Activated naive CD4-positive, alpha-beta T cell treated with anti-CD3 and anti-CD28 coated beads, Interleukin-2, amount 10 ng/mL, durations not matched to agents 7 days and 5 days (primary cell): ENCODE measurements at places on chromosomes 7 and 10.
A peak's percentile ranks its signal among the peaks of the same experiment; 100 is the strongest.

DNA sequence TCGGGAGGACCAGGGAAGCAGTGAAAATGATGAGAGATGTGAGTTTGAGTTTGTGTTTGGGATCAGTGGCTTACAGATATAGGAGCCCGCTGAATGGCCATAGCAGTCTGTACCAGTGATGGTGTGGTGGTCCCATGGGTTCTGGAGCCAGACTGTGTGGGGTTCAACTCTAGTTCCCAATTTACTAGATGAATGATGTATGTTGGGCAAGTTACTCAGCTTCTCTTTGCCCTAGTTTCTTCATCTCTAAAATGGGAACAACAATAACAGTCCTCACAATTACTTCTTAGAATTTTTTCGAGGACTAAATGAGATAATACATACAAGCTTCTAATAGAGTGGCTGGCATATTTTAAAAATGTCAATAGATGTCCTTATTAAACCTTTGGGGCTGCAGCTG, 184.4 kb downstream of the WNT2 start:
- no peak for DNase-seq

DNA sequence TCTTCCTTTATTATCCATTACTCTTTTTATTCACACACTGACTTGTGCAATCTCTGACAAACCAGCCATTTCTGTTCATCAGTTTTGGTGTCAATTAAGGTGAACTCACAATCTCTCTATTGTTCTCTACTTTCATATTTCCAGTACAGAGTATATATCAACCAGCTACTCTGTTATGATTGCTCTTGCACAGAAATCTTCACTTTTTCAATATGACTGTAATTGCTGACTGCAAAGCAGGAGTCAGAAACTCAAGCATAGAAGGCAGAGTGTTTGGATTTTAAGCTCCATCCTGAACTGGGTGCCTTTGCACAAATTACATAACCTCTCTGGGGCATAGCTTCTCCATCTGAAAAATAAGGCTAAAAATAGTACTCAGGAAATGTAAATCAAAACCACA, 1042.0 kb downstream of the GRM8 start:
- no peak for DNase-seq

DNA sequence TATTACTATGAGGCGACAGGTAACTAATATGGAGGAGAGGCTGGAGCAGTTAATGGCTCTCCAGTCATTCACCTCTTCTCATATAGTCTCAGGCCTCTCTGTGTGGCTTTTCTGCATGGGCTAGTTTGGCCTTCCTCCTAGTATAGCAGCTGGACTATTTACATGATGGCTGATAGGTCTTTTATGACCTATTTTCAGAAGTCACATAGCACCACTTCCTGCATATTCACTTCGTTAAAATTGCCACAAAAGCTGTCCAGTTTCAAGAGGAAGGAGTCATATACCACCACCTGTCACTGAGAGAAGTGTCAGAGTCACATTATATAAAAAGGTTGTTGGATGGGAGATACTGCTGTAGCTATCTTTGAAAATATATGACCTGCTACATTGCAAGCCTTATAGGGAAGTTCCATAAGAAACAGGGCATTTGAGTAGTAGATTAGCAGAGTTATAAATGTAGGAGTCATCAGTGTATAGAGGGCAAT, 8.0 kb upstream of the DMTF1 start:
- DNase-seq, result no peak

- no peak for DNase-seq
Observed at GRCh38 chr7:149642589-149642988, 130.8 kb downstream of the ZNF467 start.

DNA sequence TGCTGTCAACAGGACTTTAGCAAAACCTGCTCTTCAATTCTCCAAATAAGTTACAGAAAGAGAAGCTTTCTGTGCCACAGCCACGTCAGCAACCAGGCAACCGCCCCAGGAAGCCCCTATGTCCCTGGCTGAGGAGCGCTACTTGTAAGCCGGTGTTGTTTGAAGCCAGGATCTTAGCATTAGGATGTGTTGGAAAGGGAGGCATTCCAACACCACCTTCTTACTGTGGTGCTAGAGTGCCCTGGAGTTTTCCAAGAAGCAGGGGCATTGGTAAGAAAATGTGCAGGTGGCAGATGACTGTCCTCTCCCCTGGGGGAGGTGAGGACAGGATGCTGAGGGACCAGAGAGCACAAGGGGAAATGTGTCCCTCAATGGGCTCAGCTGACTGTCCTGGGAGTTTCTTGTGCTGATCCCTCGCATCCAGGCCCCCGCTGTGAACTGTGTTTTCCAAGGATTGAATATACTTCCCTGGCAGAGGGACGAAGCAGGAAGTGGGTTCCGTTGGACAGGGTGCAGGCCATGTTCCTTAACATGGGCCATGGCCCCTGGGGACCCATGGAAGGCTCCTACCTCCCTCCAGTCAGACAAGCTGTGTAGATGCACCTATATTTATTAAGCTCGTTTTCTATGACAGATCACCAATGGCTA, 139.6 kb upstream of the GDF10 start:
- DNase-seq, result no peak

- DNase-seq, result no peak
Observed at GRCh38 chr7:36787933-36788378, 63.7 kb upstream of the AOAH start.

DNA sequence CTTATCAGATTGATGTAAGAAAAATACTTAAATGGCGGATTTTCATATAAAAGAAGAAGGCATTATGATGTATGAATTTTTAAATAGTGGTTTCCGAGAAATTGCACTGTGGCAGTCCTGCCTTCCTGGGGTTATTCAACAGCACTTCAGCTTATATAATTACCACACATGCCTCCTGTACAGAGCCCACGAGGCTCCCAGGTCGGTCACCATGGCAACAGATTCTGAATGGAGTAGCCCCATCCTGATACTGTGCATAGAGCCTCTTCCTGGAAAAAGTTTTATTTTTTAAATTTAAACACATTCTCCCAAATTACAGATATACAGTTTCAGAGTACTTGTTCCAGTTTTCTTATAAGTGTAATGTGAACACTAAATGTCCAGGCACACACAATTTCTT, 15.9 kb upstream of the ASB4 start:
- DNase-seq, result no peak

- DNase-seq, result no peak
Observed at GRCh38 chr10:94210440-94211168, 152.1 kb downstream of the NOC3L start.

DNA sequence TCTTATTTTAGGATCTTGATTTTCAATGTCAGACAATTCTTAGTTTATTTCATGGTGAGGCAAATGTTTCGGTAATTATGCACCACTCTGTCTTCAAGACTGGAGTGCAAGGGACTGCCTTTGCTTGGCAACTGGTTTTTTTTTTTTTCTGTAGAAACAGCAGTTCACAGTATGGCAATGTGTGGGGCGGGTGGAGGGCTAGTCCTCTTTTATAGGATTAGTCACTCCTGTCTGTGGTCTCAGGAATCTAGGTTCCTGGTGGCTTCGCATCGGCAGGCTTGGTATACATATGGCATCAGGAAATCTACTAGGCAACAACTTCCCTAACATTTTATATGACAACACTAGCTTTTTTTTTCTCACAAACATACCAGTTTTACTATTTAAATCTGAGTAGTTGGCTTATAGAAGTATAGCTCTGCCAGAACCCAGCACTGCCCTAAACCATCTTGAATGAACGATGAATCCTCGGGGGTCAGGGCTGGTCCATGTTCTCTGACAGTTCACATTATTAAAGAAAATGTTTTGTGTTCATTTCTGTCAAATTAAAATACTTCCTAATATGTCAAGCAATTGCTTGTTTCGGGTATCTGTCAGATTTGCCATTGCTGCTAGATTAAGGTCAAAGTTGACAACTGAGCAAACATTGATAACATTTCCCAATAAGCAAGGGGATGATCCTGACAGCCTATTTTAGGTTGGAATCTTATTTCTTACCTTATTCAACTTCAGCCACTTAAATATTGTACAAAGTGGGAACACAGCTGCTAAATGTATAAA, 289.7 kb upstream of the VSTM2A start:
- no peak for DNase-seq

DNA sequence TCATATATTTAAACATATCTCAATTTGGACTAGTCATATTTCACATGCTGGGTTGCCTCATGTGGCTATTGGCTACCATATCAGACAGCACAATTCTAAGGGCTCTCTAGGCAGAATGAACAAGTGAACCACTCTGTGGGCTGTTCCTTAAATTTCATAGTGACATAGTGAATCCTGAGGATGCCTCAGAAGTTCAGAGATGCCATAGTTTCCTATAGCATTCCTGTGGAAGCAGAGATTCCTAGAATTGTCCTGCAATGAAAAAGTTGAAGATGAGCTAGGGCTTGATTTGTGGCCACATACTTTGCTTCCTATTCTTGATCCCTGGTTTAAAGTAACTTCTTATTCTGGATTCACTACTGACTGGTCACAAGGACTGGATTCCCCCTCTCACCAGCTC, 35.6 kb downstream of the MKX start:
- no peak for DNase-seq

DNA sequence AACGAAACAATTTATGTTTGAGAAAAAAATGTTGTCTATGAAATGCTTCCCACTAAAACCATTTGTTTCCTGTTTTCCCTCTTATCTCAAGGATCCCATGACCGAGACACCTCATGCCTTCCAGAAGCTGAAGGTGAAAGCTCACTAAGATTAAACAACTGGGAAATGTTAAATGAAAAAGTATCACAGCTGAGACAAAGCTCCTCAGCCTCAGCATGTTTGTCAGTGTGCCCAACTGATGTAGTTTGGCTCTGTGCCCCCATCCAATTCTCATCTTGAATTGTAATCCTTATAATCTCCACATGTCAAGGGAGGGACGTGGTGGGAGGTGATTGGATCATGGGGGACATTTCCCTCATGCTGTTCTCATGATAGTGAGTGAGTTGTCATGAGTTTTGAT, 327.3 kb downstream of the HTR7 start:
- DNase-seq, result no peak

DNA sequence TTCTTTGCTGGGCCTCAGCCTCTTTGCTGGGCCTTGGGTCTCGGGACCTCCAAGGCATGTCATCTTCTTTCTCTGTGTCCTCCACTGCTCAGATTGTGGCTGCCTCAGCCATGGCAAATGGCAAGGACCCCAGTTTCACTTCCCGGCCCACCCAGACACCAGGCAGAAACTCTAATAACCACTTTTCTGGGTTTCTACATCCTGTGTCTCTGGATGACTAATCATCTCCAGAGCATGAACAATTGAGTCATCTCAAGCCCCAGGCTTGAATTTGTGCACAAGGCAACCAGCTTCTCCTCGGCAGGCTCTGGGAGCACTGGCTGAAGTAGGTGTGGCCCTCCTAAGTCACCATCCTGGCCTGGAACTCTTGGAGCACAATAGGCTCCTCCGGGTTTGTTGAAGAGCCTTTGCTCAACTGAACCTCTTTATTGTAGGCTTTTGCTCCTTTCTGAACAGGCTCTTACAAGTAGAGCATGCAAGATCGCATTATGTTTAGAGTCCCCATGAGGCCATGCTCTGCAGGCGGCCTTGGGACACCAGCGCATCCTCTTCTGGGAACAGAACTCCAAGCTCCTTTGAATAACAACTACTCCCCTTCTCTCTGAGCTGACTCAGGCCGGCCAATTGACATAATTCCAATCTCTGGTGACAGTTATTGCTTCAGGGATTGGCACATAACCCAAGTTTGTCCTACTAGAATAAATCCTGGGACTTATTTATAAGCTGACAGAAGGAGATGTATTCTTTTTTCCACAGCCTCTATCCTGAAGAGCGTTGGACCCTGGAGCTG, 218.1 kb downstream of the WDR11 start:
- DNase-seq, result no peak

GRCh38 chr10:71220689-71221540, 8.5 kb downstream of the UNC5B start:
- DNase-seq, result no peak

DNA sequence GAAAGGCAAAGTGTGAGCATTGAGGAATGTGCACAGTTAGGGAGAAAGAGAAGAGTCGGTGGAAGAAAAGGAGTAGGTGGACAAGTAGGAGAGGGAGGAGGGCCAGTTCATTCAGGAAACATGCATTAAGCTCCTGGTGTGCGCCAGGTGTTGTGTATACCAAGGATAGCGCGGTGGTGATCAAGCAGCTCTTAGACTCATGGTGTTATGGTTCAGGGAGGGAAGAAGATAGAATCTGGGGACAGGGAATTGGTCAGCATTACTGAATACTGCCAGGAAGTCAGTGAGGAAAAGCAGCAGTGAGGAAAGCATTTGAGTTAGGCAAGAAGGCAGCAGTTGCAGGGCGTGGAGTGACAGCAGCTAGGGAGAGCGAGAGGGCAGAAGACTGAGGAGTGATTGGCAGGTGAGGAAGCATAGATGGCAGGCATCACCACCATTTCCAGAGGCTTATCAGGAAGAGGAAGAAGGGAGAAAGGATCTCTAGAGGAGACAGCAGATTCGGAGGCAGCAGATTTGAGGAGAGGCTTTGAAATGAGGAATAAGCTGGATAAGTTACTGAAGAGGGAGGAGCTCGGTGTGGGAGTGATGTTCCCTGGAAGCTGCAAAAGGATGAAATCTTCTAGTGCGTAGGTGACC, 265.6 kb downstream of the GFRA1 start:
- DNase-seq, result no peak

DNA sequence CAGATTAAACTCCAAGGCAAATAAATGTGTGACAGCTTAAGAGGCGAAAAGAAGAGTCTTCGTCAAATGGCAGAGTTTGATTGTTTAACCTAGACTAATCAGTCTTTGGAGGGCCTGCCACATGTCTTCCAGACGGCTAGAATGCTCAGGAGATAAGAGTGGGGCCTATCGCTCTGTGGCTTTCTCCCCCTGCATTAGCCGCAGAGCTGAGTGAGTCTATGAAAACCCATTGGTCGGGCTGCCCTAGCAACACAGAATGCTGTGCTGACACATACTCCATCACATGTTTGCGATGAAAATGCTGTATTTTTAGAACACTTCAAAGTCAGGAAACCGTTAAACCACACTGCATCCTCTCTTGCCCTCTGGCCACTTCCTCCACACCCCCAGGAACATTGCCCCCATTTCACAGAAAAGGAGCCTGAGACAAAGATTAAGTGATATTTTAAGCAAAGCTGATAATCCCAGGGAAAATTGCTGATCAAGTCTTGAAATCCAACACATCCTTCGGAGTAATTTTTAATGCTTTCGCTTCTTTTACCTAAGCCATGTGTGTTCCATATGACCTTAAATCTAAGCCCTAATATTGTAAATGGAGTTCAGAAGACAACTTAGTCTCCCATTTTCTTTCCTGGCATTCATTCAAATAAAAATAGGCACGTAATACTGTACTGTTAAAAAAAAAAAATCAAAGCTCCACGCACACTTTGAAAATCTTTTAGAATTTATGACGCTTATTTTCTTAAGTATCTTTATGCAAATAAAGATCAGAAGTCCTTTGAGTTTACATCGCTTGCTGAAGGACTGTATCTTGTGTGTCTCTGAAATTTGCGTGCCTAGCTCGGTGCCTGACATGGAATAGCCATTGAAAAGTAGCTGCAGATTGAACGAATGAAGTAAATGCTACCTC, 161.2 kb downstream of the CELF2 start:
- peak; percentile 91 for DNase-seq

GRCh38 chr7:29332875-29333855, 138.6 kb downstream of the CHN2 start:
- no peak for DNase-seq
